ENCODE measurements at places on chromosomes 2 and 18. TPM values are rescaled to one million over a fixed set of nuclear protein-coding genes. Genes with fewer than 3 reads are reported as not detected.

GRCh38 chr2:127014630-127015029 is 92.3 kb downstream of the BIN1 start:
- DNase-seq = no peak

- DNase-seq = no peak
Observed at GRCh38 chr18:22031611-22032010, 137.8 kb upstream of the GATA6 start.

GRCh38 chr2:237540823-237541222 is 25.6 kb upstream of the PRLH start:
- no peak for DNase-seq

Gene FHL2
- total RNA-seq = 326 TPM

All from epithelial cell of proximal tubule (primary cell).